ENCODE measurements at places on chromosomes 6 and 20.

GRCh38 chr6:153959276-153959675 lies 79.8 kb upstream of the OPRM1 start:
- no peak for DNase-seq

- no peak for DNase-seq
Measured at GRCh38 chr20:2694519-2694918, 1.9 kb downstream of the EBF4 start.

GRCh38 chr6:46674410-46674809 lies 13.3 kb upstream of the TDRD6 start:
- DNase-seq = no peak

GRCh38 chr20:48041078-48041780 lies 255.9 kb upstream of the SULF2 start:
- no peak for DNase-seq

DNA sequence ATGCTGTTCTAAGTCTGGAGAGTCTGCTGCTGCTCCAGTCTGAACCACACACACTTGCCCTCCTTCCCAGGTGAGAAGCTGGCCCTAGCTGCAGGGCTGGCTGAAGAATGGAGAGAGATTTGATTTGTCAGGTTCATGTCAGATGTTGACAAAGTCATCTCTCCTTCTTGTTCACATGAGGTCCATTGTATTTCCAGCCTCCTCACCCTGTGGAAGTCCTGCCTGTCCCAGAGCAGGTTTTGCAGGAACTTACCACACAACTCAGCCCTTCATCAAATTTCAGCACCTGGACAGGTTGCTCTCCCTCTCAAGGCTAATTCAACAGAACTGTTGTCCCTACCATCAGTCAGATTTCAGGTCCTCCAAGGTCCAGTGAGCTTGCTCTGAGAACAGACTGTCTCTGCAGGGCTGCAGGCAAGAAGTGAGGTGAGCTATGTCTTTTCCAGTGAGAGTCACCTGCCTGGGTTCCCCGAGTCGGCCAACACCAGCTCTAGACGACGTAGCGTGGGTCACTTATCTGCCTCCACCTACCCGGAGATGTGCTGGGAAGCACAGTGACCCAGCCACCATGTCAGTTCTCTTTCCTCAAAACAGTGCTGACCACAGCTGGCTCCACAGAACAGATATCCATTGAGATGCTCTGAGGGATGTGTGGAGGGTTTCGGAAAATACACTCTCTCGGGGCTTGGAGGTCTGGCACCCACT lies 58.0 kb upstream of the CD93 start:
- no peak for DNase-seq

GRCh38 chr20:3296261-3297078 lies 57.5 kb upstream of the SLC4A11 start:
- no peak for DNase-seq

- DNase-seq = no peak
Measured at GRCh38 chr6:33104887-33105286, 29.1 kb downstream of the HLA-DPB1 start.

DNA sequence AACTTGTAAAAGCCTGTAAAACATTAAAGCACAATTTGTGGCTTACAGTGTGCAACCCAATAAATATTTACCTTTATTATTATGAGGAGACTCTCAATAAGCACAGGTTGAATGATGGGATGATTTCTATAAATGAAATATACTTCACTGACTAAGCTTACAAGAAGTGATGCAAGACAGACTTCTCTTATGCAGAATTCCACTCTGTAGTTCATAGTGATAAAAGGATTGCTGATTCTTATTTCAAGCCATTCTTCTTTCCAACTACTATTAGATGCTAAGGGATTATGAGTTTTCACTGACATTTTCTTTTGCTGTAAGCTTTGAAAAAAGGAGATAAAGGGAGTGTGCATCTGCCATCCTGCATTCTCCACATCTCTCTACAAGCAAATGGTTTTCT lies 149.0 kb upstream of the ARG1 start:
- DNase-seq = no peak
